ENCODE measurements at places on chromosomes 4 and X. TPM values are rescaled to one million over a fixed set of nuclear protein-coding genes. Genes with fewer than 3 reads are reported as not detected.
A peak's percentile ranks its signal among the peaks of the same experiment; 100 is the strongest.

DNA sequence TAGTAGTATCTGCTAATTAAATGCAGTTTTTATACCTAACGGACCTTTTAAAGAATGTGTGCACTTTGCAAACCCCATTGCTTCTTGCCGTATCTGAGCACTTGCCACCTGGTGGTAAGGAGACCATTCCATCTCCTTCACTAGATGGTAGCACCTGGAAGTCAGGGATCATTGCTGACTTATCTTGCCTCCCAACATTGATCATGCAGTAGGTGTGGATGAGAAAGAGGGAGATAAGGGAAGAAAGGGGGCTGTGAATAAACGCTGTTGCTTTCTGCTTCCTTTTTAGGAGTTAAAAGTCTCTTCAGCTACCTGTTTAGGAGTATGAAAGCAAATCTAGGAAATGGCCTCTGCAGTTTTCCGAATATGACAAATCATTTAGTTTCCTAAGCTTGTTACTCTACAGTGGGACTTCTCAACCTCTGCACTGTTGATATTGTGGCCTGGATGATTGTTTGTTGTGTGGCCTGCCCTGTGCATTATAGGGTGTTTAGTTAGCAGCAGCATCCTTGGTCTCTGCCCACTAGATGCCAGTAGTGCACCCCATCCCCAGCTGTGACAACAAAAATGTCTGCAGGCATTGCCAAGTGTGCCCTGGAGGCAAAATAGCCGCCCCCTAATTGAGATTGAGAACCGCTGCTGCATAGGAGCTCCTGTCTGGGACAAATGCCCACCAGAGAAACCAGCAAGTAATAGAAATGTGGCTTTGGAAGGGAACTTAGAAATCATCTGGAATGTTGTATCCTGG, 38.8 kb downstream of the GAB1 start:
- DNase-seq: peak; percentile 70

- DNase-seq: peak; percentile 57
These were observed 46.0 kb upstream of the MGST2 start for GRCh38 chr4:139619644-139620043.

GRCh38 chr4:29043411-29043810, 1676.8 kb upstream of the PCDH7 start:
- DNase-seq: no peak

The SRPX2 gene
- total RNA-seq: 22.0 TPM

The MUC7 gene
- not detected for total RNA-seq

DNA sequence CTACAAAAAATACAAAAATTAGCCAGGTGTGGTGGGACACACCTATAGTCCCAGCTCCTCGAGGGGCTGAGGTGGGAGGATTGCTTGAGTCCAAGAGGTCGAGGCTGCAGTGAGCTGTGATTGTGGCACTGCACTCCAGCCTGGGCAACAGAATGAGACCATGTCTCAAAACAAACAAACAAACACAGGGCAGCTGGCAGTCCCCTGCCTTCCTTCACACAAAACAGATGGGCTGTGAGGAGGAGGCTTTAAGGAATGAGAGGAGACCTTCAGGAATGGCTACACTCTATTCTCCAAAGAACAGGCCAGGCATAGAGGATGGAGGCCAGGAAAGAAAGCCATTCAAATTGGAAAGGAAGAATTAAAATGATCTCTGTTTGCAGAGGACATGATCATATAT, 65.6 kb upstream of the MAML3 start:
- no peak for DNase-seq

The PDGFC gene
- total RNA-seq: 47.3 TPM

DNA sequence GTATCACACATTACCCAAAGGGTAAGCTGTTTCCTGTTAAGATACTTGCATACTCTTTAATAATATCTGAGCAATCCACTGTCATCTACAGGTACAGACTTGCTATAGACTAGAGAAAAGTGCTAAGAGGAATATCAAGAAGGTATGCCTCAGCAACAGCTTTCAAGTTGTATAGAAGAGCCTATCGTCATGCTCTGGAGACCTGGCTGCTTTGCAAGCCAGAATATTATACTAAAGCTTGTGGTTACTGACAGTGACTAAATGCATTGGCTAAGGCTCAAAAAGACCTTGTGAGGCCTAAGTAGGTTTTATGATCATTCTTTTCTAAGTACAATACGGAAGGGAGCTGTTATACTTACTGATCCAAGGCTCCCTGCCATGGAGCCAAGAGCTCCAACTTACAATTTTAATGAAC, 11.3 kb downstream of the LAMP2 start:
- no peak for DNase-seq
